ENCODE measurements at places on chromosomes 3 and 15.

- no peak for DNase-seq
These were observed 102.9 kb upstream of the KLF13 start for GRCh38 chr15:31223478-31224350.

- peak; percentile 8 for DNase-seq
These were observed 58.4 kb downstream of the RBM6 start for GRCh38 chr3:49998326-49998725.

DNA sequence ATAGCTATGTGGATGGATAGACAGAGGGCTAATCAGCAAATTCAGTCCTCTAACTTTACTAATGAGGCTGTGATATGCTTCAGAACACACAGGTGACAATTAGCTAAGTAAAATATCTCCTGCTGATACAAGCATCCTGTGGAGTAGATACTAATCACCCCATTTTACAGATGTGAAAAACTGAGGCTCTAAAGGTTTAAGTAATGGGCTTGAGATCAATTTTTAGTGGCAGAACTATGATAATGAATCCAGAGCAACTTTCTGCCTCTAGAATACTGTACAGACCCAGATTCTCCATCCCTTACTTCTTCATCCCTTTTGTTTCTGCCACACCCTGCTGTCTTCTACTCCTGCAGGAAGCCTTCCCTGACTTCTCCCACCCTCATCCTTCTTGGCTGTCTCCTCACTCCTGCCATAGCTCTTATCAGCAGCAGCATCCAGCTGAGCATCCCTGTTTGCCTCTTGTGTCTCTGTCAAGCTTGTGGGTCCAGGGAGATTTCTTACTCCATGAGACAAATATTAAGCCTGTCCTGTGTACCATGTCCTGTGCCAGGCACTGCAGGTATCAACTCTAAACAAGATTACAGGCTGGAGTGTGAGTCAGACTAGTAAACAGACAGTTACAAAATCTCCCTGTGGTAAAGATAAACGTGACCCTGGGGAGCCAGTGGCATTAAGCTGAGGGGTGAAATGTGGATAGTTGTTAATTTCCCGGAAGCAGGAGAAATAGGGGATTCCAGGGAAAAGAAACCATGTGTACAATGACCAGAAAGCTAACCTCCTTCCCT is 39.2 kb downstream of the SLC6A11 start:
- DNase-seq = no peak

DNA sequence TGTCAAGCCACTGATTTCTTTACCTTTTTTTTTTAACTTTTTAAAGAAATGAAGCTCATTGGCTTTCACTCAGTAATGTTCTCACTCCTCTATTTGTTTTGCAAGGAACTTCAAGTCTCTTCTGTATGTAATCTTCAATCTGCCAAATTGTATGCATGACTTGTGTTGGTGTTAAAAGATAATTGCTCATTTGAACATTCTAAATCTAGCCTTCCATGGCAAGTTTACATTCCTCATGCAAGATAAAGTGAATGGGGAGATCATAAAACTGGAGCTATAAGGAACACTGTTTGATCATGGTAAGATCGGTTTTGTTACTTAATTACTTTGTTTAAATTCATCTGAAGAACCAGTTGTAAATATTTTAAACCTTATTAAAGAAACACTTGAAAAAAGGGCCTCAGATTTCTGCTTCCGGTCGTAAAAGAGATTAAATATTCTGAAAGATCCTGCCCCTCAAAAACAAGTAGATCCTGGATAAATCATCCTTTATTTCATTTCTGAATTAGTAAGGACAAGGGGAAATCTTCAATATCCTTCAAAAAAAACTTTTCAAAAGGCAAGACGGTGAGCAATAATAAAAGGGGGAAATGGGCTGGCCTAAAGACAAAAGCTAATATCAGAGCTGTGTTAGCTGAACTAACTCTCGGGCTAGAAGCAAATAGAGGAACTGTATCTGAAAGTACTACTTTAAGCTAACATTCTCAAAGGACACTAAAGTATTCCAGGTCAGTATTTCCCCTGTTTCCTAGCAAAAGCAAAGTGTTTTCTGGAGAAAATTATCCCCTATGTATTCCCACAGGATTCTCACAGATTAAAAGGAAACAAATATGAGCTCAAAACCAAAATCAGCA is 107.0 kb upstream of the ATP11B start:
- no peak for DNase-seq

DNA sequence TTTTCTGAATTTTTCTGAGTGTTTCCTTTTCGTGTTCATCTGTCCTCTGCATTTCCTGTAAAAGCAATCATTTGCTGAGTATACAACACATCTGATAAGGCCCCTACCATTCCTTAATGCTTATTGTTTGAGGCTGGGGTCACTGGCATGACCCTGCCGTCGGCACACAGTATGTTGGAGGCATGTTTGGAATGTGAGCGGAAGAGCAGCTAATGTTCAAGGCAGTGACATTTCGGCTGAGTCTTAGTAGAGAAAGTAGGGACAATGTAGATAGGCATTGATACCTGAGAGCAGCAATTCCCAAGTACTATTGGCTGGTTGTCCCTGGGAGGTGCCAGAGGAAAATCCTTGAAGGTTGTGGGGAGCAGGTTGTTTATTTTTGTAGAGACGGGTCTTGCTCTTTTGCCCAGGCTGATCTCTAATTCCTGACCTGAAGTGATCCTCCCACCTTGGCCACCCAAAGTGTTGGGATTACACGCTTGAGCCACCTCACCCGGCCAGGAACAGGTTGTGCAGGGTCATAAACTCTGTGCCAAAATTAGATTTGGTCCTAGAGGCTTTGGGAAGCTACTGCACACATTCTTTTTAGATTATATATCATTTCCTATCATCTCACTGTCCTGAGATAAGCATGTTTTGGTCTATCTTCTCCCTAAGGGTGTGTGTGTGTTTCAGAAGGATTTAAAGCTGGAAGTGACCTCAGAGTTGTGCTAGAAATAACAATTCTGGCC is 13.5 kb downstream of the PTPN23 start:
- DNase-seq = no peak

- no peak for DNase-seq
These were observed 23.7 kb upstream of the STRIT1 start for GRCh38 chr3:155317211-155317610.

GRCh38 chr15:93080451-93080850 is 8.6 kb downstream of the RGMA start:
- no peak for DNase-seq

- DNase-seq = no peak
These were observed 753.5 kb downstream of the NAALADL2 start for GRCh38 chr3:175612487-175613196.

DNA sequence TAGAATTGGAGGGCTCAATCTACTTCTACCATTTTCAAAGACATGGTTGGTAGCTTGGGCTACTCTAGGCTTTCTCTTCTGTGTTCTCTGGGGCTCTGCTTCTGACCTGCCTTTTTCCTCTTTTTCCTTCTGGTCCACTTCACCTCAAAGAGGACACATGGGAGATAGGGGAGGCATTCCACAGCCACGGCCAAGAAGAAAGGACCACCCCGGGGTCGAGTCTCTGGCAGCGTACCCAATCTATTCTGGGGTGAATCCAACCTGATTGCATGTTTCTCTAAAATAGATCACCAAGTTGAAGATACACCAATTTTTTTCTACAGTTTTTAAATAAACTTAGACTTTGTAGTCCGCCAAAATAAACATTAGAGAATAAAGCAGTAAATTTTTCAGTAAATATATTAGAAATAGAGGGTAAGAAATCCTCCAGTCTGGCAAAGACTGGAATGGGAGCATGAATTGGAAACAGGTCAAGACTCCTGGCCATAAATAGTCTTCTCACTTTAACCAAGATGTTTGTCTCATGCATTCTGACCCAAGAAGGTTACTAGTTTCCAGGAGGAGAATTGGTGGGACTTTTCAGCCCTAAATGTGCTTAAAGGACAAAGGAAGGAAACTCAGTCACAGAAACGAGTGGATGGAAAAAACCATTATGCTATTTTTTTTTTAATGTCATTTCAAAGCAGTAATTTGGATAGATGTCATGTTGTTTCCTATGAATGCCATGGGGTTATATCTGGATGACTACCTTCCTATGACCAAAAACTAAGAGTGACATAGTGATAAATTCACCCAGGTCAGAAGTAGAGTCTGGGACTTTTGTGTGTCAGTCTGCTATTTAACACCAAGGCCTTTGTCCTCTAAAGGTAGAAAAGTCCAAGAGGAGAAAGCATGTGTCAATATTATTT is 71.3 kb upstream of the PHLDB2 start:
- no peak for DNase-seq

DNA sequence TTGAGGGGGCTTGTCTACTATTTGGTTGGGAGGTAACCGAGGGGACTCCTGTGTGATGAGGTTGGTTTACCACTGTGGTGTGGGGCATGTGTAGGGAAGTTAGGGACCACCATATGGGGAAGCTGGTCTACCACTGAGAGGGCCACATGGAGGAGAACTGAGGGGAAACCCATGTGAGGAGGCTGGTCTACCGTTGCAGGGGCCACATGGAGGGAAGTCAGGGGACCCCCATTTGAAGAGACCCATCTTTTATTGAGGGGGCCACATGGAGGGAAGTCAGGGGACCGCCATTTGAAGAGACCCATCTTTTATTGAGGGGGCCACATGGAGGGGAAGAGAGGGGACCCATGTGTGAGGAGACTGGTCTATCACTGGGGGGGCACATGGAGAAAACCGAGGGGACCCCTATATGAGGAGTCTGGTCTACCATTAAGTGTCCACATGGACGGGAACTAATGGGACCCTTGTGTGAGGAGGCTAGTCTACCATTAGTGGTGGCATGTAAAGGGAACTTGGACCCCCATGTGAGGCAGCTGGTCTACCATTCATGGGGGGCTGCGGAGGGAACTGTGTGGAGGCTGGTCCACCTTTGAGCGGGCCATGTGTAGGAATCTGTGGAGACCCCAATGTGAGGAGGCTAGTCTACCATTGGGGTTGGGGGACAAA is 165.5 kb downstream of the FBLN2 start:
- DNase-seq = no peak

- no peak for DNase-seq
These were observed 38.4 kb upstream of the TERB2 start for GRCh38 chr15:44918136-44918535.

DNA sequence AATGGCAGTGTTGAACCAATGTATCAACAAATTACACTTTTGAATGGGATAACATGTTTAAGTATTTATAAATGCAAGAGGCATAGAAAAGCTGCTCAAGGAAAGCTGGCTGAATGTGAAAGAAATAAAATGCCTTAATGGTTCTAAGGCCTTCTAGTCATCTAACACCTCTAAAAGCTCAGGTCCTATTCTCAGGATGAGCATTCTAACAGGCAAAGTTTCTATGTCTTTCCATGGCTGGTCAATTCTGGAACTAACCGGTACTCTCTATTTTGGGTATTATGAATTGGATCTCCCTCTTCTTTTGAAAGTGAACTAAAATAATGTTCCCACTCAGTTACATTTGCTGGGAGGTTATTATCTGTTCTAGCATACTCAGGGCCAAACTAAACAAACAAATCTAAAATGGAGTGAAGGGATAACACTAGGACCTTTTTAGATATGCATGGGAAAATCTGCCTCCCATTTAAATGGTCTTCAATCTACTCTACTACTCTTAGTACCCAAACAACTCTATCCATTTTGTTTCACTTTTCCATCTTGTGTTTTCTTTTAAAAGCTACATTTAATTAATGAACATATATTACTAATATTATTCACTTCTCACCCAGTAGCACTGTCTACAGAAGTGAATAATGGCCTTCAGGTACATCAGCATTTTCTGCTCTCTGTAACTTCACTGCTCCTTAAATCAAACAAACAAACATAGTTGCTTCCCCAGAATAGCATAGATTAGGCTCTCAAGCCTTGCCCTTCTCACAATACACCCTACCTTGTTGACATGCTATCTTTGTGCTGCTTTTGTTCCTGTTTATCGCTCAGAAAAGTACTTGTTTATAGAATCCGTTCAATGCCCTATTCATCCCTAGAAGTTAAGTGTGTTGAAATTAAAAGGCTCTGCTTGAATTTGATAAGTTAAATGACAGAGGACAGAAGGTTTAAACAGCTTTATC is 46.4 kb downstream of the CBLB start:
- DNase-seq = no peak

- DNase-seq = no peak
These were observed 47.8 kb upstream of the WNT5A start for GRCh38 chr3:55534876-55535275.

DNA sequence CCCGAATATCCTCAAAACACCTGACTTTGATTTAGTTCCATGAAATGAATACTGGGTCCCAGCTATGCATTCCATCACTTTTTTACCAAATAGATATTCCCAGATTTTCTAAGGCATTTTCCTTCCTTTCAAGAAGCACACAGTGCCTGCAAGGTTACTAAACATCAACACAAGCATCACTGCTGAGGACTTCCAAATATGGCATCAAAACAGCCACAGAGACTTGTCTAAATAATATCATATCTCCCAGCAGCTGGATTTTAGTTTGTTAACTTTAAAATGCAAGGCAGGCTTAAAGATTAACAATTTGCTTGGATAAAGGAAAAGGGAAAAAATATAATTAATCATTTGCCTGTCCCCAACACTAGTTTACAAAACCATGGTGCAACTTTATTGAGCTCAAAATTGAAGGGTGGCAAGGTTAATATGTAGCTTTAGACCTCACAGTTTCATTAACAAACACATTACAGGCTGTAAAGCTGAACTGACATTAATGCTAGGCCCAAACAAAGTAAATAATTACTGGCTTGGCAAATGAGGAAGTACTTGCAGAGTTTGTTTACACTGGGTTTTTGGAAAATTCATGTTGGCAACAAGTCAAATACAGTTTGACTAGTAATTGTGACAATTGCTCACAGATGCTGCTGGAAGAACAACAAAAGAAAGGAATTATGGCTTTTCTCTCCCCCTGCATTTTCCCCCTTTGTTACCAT is 401.7 kb upstream of the CDIN1 start:
- DNase-seq = no peak

DNA sequence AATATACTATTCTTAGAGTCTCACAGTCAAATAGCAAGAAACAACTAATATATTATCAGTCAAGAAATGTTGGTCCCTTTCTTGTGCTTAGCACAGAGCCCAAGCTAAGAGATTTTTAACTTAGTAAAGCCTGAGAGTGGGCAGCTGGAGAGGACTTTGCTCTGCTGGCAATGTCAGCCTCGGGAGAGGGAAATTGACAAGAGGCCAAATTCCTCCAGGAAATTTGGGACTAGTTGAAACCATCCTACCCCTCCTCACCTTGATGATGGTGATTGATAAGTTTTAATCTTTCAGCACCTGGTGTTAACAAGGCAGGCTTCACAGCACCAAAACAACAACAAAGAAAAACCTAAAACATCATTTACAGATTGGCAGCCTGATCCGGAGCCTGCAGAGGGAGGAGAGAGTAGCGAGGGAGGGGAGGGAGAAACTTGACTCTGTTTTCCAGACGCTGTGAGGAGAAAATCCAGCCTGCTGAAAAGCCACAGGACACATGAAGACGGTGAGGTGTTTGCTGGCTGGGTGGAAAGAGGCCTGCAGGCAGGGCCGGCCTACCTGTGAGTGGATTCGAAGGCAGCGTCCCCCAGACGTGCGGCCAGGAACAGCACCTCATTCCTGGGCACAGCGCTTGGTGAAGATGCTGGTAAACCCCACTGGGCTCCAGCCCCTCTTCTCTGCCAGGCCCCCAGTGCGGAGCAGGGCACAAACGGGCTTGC is 150.9 kb downstream of the LRRC28 start:
- DNase-seq = no peak

Measured in AG04450 (cell line).